ENCODE measurements at places on chromosomes 2 and 18.
A peak's percentile ranks its signal among the peaks of the same experiment; 100 is the strongest.

GRCh38 chr18:74899554-74899953, 301.9 kb downstream of the ZNF407 start:
- DNase-seq, result no peak

DNA sequence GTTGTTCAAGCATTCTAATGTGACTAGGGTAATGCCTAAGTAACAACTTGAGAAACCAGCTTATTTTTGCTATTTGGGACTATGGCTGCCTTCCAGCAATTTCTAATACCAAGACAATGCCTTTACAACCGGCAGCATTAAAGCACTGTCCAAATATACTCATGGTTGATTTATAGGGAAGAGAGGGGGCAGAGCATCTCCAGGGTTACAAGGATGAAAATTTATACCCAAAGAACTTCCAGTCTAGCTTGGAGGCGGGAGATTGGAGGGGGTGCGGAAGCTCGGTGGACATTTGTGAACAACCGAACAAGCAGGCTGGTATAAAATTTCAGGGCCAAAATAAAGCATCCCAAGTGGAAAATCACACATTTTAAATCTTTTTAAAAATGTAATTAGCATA, 294.9 kb upstream of the STON1 start:
- no peak for DNase-seq

DNA sequence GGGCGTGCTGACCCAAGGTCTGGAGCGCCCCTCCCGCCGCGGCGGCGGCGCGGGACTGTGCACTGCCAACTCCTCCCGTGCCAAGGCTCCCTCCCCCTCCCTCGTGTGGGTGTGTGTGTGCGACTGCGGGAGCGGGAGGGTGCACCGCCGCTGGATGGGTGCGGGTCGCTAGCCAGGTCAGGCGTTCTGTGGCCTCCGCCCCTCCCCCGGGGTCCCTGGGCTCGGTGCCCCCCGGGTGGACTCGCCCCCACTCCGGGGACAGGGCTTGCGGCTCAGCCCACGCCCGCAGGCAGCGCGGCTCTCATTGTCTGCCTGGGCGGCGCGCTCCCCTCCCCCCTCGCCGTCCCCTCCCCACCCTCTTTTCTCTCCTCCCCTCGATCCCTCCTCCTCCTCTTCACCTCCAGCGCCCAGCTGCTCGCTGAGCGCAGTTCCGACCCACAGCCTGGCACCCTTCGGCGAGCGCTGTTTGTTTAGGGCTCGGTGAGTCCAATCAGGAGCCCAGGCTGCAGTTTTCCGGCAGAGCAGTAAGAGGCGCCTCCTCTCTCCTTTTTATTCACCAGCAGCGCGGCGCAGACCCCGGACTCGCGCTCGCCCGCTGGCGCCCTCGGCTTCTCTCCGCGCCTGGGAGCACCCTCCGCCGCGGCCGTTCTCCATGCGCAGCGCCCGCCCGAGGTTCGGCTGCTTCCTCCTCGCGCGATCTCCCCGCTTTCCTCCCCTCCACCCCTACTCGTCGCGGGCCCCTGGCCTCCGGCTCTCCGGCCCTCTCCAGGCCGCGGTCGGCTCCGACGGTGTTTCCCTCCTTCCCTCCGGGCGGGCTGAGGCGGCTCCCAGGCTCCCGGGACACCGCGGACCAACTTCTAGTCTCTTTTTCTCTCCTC, at the start of gene GATA6:
Gene GATA6 (plus strand): TSS at position 579 of the 878 bp plus-strand sequence. CDS start 1,556 bp downstream, outside the sequence.
- peak; percentile 75 for DNase-seq

GRCh38 chr18:72325307-72325706, 218.8 kb downstream of the CBLN2 start:
- DNase-seq, result no peak

- DNase-seq, result no peak
These were observed 1.3 kb downstream of the TMEM163 start for GRCh38 chr2:134717286-134718022.

- DNase-seq, result no peak
These were observed 111.0 kb upstream of the CDH20 start for GRCh38 chr18:61222206-61222605.

DNA sequence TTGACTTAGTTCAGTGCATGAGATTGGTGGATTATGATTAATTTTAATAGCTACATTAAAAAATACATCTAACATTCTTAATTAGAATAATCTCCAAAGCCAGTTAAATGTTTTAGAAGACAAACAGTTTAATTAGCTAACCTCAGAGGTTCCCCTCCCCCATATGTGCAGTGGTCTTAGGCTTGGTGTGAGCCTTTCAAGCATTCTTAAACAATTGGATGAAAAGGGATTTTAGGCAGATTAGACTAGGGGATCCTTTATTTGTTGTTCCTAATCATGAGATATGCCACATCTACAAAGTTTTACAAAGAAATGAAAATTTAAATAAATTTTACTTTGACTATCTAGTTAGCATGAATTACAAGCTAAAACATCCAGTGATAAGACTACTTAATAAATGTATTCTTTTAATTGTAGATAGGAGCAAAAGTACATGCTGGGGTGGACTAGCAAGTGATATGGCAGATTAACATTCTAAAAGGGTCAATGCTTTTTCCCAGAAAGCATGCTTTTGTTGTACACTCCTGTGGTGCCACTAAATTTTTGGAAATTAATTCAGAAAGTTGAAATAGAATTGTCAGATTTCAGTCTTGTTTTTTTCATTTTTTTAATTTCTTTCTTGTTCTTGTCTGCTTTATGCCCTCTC, 42.7 kb upstream of the OTX1 start:
- peak; percentile 50 for DNase-seq

DNA sequence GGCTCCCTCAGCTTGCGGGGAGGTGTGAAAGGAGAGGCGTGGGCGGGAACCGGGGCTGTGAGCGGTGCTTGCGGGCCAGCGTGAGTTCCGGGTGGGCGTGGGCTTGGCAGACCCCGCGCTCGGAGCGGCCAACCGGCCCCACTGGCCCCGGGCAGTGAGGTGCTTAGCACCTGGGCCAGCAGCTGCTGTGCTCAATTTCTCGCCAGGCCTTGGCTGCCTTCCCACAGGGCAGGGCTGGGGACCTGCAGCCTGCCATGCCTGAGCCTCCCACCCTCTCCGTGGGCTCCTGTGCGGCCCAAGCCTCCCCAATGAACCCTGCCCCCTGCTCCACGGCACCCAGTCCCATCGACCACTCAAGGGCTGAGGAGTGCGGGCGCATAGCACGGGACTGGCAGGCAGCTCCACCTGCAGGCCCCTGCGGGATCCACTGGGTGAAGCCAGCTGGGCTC, 48.2 kb downstream of the RNF138 start:
- no peak for DNase-seq

- DNase-seq, result no peak
These were observed 46.5 kb downstream of the RNF144A start for GRCh38 chr2:6963727-6964126.

GRCh38 chr2:239936838-239937581, 88.1 kb downstream of the NDUFA10 start:
- DNase-seq, result no peak

- no peak for DNase-seq
These were observed 5.0 kb downstream of the GAD1 start for GRCh38 chr2:170821531-170822289.

- no peak for DNase-seq
These were observed 111.9 kb upstream of the LYPD6 start for GRCh38 chr2:149218497-149218896.

DNA sequence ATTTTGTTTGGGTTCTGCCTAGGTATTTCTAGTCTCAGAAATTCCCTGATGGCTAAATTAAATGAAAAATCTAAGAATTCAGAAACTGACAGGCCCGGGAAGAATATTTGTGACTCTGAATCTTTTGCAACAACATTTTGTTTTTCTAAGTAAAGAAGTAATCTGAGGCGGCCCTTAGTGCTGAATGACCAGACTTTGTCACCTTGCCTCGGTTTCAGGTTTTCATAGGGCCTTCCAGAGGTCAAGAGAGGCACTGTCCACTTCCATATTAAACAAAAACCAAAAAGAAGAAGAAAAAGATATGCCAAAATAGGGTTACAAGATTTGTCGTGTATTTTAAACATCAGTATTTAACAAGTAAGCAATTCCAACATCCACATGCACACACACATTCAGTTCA, 16.1 kb upstream of the CCNYL1 start:
- DNase-seq, result no peak

- DNase-seq, result no peak
These were observed 1025.3 kb upstream of the NXPH2 start for GRCh38 chr2:139805441-139805840.

DNA sequence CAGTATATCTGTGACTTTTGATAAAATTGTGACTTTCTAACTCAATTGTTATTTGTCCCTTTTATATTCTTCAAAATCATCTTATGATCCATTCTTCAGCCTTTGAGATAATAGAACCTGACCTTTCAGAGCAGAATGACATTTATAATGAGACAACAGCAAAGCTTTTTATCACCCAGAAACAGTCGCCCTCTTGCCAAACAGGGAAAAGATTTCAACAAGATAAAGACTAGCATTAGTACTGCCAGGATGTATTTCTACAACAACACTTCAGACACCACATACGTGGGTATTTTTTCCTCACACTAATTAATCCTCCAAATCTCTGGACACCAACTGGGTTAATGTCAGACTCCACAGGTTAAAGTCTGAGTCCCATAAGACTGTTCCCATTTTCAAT, 249.0 kb downstream of the ZNF804A start:
- DNase-seq, result no peak

- no peak for DNase-seq
These were observed 339.3 kb downstream of the HRH4 start for GRCh38 chr18:24799720-24800119.

- peak; percentile 55 for DNase-seq
These were observed 154.6 kb downstream of the LOXHD1 start for GRCh38 chr18:46502444-46502843.

DNA sequence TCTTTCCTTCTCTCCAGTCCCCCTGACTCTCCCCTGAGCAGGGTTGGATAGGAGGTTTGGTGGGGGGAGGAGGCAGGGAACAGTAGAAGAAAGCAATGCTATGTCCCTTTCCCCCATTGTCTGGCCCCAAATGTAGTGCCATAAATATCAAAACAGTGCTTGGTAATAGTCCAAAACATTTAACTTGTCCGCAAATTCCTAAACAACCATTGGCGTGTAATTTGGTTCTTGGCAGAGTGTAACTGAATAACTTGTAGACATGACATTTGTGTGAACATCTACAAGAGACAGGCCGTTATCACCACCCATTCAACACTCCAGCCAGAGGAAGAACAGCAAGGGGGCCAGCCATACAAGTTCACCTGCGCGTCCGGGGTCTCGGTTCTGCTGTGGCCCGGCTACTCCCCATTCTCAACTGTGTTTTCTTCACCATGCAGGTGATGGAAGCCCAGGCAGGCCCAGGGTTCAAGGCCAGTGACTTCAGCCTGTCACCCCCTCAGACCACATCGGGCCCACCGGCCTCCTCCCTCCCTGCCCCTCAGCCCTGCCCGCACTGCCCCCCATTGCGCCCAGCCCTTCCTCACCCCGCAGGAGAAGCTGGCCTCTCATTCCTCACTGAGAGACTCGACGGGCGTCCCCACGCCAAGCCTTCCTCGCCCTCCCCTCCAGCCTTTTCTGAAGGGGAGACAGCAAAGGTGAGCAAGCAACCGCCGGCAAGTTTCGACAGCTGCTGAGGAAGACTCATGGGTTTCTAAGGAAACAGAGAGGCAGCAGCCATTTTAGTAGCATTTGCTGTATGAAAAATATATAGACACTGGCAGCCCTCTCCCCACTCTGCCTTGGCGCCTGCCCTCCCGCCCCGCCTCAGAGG, 699 bp upstream of the RAPGEF4 start:
- DNase-seq, result peak; percentile 16

GRCh38 chr2:57343391-57344006, 703.1 kb upstream of the VRK2 start:
- no peak for DNase-seq

GRCh38 chr2:168357797-168358472, 98.1 kb upstream of the CERS6 start:
- DNase-seq, result no peak

GRCh38 chr2:224954980-224955379, 87.3 kb downstream of the DOCK10 start:
- DNase-seq, result no peak

GRCh38 chr2:133654949-133655348, 86.7 kb upstream of the NCKAP5 start:
- DNase-seq, result no peak

- no peak for DNase-seq
These were observed 185.5 kb upstream of the SETBP1 start for GRCh38 chr18:44495151-44495550.

GRCh38 chr2:191636235-191636543, 41.7 kb upstream of the NABP1 start:
- no peak for DNase-seq

- no peak for DNase-seq
These were observed 195.8 kb upstream of the SMAD2 start for GRCh38 chr18:48126240-48126639.

GRCh38 chr18:35577045-35577848, 4.3 kb upstream of the GALNT1 start:
- no peak for DNase-seq

Measured in HAP-1 (cell line).